ENCODE measurements at places on chromosomes 7 and 10.
A peak's percentile ranks its signal among the peaks of the same experiment; 100 is the strongest.

GRCh38 chr7:37323966-37324365 is 124.7 kb downstream of the ELMO1 start:
- no peak for DNase-seq

- no peak for DNase-seq
Measured at GRCh38 chr7:131466735-131467365, 89.6 kb downstream of the PODXL start.

- peak; percentile 81 for DNase-seq
Measured at GRCh38 chr7:66557214-66558200, 71.2 kb upstream of the KCTD7 start.

DNA sequence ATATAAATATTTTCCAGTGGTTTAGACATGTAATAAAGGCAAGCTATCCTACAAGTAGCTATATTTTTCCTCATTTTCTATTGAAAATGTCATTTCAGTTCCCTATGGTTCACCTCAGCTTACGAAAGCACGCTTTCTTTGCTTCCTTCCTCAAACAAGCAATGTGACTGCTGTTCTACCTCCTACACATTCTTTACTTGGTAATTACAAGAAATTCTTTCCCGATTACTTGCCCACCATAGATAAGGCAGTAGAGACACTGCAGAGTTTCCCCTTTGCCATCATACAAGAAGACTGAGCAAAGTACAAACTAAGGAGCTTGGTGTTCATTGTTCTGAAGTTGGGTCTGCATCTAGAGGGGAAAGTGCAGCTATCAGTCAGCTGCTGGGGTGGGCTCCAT is 249.4 kb downstream of the CRPPA start:
- DNase-seq, result no peak

DNA sequence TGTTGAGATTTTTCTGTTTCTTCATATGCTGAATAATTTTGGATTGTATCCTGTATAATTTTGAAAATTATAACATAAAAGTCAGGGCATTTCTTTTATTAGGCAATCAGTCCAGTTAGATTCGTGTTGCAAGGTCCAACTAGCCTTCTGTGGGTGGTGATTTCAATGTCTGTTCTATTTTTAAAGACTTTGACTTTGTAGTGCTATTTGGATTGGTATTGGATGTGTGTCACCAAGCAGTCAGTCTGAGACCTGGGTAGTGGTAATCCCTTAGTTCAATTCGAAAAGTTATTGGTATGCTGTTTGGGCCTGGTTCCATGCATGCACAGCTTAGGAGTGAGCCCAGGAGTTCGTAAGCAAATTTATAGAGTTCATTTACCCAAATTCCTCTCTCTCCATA is 82.2 kb downstream of the EPDR1 start:
- DNase-seq, result no peak

GRCh38 chr7:1114088-1114487 is 26.2 kb downstream of the GPER1 start:
- DNase-seq, result no peak

DNA sequence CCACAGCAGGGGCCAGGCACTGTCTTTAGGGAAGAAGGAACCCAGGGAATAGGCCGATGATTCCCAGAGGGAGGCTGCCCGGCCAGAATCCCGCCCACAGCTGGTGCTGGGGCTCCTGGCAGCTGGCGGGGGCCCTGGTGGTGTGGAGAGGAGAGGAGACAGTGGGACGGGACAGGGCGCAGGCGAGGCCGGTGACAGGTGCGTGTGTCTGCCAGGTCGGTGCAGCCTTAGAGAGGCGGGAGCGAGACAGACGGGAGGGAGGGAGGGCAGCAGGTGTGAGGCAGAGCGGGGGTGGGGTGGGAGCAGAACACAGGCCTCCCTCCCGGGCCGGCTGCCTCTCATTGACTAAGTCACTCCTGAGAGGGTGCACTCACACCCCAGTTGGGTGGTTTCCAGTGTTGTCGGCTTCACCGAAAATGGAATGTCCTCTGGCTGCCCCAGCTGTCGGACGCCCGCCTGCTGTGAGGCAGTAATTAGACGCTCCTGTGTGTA is 55.2 kb downstream of the ELFN1 start:
- peak; percentile 88 for DNase-seq

DNA sequence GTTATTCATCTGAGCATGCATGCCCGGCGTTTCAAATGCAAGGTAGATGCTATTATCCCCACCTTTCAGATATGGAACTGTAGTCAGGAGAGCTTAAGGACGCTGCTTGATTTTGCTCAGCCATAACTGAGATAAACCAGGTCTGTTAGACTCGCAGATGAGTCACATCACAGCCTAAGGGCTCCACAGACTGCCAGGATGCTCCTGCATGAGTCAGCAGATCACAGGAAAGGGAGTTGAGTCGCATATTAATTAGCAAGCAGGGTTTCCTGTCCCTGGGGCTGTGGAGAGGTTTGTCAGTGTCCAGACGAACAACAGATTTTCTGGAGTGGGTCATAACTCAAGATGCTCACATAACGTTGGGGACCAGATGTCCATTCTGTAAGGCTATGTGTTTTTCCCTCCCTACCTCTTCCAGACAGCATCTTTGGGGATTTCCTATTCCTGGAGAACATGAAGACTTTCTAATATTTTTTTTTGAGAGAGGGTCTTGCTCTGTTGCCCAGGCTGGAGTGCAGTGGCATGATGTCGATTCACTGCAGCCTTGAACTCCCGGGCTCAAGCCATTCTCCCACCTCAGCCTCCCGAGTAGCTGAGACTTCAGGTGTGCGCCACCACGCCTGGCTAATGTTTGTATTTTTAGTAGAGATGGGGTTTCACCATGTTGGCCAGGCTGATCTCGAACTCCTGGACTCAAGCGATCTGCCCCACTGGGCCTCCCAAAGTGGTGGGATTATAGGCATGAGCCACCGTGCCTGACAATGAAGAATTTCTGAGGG is 36.7 kb downstream of the PFKFB3 start:
- DNase-seq, result peak; percentile 93

- DNase-seq, result no peak
Measured at GRCh38 chr10:131181456-131181855, 130.1 kb downstream of the TCERG1L start.

- peak; percentile 40 for DNase-seq
Measured at GRCh38 chr7:12256090-12256489, 45.0 kb downstream of the TMEM106B start.

DNA sequence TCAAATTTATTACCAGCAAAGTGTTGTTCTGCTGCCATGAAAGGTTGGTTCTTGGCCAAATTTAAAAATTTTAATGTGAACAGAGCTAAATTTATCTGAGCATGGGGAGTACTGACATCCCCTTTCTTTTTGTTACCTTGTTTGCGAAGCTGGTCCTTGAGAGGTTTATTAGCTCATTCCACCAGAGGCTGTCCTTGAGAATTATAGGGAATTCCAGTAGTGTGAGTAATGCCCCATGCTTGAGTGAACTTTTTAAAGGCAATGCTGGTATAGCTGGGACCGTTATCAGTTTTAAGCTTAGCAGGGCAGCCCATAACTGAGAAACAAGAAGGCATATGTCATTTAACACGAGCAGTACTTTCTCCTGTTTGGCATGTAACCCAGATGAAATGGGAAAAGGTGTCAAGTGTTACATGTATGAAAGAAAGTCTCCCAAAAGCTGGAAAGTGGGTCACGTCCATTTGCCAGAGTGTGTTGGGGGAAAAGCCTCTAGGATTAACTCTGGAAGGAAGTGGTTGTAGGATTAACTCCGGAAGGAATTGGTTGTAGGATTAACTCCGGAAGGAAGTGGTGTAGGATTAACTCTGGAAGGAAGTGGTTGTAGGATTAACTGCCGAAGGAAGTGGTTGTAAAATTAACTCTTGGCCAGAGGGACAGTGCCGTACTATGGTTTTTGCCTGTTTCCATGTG is 37.3 kb upstream of the AKR1C2 start:
- peak; percentile 22 for DNase-seq

DNA sequence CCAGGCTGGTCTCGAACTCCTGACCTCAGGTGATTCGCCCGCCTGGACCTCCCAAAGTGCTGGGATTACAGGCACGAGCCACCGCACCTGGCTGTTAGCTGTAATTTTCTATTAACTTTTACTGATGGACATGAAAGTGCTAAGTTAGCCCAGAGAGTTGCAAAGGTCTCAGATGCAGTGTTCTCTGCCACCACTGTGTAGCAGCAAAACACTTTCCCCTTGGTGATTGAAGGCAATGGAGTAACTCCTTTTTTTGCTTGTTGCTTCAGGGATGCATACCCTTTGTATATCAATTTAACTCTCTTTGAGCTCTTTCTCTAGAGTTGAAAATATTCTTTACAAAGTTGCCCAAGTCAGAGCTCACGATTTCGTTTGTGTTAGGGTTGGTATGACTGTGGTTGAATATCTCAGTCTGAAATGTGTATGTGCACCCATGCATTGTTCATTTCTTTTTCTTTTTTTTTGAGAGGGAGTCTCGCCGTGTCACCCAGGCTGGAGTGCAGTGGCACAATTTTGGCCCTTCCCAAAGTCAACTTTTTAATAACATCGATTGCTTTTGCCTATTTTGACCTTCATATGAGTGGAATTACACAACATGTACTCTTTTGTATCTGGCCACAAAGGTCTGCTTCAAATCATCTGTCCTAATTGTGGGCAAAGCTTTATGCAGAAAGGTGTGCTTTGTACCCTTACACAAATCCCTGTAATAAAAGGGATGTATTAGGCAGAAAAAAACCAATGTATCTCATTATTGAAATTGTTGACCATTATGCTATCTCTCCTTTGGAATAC is 52.6 kb downstream of the GTF2I start:
- peak; percentile 27 for DNase-seq

DNA sequence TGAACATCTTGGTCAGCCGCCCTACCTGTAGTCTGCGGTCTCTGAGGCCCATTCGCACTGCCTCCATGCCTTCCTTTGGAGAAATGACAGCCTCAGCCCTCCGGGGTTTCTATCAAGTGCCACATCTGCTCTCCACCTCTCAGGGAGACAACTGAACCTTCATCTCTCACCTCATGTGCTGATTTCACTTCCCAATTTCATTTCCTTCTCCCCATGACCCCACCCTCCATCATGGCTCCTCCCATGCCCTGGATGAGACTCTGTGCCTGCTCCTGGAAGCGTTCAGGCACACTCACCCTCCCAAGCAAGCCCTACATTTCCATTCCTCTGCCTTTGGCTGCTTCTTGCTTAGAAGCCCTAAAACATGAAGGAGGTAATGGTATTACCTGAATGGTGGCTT is 7.8 kb upstream of the SCD start:
- DNase-seq, result no peak

DNA sequence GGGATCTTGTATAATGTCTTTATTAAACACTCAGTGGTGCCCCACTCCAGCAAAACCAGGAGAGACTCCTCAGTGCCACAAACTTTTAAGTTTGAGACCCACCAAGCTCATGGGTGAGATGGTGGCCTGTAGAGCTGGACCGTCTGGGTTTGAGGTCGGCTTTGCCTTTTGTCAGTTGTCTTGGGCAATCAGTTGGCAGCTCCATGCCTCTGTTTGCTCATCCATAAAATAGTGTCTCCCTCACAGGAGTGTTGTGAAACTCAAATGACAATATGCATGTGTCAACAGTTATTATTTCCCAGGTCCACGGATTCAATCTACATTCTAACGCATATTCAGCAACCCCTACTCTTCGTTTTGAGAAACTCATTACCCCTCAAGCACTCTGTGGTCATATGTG is 367.8 kb upstream of the C7orf33 start:
- DNase-seq, result no peak

DNA sequence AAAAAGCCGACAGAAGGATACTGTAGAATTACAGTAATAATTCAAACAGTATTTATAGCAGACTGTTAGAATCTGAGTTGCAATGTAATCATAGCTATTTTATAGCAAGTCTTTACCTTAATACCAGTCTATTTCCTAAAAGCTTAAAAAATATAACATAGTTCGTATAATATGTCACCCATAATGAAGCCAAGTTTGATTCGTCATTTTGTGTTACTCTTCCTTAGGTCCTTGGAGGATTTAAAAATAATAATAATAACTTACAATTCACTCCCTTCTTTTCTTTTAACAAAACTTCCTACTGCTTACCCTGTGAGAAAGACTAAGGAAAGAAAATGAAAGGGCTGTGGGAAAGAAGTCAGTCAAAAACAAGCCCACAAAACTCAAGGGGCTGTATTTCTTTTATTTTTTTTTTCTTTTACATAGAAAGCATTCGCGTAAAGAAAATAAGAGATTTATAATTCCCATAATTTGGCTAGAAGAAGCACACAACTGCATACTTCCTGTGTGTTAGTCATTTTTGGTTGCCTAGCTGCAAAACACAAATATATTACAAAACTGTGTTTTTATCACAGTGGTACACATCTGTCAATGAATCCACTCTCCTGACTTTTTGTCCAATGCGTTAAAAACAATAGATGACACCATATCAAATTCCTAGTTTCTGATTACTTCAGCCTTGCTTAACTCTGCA is 187.2 kb upstream of the CELF2 start:
- no peak for DNase-seq

DNA sequence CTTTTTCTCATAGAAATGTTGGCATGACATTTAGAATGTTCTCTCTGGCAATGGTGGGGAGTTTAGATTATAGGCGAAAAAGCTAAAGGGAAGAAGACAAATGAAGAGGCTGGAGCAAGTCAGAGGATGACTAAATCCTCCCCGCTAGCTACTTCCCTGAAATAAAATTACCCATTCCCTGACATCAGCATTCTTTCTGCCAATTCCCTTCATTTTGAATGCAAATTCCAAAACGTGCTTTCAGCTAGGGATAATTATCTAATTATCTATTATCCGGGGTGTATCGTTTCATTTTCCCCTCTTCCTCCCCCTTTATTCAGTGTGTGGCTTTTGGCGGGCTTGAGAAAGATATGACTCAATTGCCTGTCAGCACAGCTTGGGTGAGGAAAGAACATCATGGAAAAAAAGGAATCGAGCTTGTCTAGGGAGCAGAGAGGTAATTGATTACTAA is 672.3 kb downstream of the TNS3 start:
- DNase-seq, result no peak

- DNase-seq, result peak; percentile 5
Measured at GRCh38 chr7:117157241-117158209, 165.3 kb downstream of the WNT2 start.

GRCh38 chr10:4670737-4671136 is 155.3 kb upstream of the AKR1E2 start:
- no peak for DNase-seq

DNA sequence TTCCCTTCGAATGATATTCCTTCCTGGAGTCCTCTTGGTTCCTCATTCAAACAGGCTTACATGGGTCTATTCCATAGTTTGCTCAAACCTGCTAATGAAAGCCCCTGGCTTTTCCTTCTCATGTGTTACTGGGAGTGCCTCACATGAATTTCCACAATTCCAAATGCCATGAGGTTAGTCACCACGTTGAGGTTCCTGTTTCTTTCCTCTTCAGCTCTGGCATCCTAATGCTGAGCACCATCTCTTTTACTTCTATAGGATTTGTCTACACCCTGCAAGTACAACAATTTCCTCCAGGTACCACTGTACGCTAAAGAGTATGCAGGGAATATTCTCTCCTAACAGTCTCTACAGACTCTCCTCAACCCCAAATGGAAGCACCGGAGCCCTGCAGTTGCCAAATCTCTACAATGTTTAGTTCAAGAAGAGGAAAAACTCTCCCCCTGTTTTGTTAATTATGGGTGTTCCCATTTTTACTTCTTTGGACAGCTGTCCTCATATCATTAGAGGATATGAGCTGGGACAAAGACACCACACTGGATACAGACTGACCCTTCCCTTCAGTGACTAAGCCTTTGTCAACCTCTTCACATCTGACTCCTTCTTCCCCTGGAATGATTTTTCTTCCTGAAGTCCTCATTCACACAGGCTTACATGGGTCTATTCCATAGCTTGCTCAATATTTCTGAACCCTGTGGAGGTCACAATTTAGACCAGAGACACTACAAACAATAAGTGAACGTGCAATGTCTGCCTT is 145.8 kb upstream of the BET1 start:
- no peak for DNase-seq
